ENCODE measurements at places on chromosomes 5 and 9.

- DNase-seq = no peak
Measured at GRCh38 chr5:128279345-128279744, 195.8 kb downstream of the SLC12A2 start.

GRCh38 chr9:91174772-91175171, 186.9 kb downstream of the AUH start:
- DNase-seq = no peak

DNA sequence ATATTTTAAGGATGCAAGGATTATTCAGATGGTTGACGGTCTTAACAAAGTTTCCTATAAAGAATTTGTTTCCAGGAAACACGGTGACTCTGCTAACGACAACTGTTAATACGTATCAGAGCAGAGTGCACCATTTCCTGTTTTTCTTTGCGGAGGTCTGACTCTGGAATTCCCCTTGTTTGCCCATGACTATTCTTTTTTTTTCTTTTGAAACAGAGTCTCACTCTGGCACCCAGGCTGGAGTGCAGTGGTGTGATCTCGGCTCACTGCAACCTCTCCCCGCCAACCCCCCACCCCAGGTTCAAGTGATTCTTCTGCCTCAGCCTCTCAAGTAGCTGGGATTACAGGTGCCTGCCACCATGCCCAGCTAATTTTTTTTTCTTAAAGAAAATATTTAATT, 115.9 kb downstream of the CDC42SE2 start:
- DNase-seq = no peak

- DNase-seq = no peak
Measured at GRCh38 chr9:81305561-81306182, 383.7 kb downstream of the TLE1 start.

- no peak for DNase-seq
Measured at GRCh38 chr5:139904816-139905661, 109.4 kb downstream of the PSD2 start.

DNA sequence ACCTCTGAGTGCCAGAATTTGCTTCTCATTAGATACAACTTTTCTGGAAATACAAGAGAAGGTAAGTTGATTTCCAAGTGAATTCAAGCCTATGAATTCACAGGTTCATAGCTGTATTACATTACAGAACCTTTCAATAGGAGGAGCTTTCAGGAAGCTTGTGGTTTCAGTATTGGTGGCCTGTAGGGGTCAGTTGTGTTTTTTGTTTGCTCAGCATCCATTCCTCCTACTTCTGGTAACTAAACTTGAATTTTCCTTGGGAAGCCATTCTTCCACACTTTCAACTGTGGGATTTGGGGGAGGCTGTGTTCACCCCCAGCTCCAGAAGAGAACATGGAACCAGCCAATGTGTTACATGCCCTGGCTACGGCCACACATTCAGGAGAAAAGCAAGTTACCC, 5.6 kb upstream of the CYSTM1 start:
- no peak for DNase-seq

DNA sequence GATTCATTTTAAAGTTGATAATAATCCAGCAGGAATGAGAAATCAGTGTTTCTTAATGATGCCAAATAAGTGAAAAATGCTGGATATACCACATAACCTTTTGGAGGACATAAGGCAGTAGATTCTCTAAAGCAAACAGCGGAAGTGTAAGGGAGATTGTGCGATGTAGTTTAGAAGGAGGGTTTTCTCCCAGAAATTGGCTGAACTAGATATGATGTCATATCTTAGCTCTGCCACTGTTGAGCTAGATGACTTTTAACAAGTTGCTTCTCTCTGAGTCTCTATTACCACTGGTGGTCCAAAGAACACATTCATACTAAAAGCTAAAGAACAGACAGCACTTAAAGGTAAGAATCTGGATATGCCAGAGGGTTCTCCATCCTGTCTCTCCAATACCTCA, 107.0 kb downstream of the NR6A1 start:
- no peak for DNase-seq

- peak; percentile 53 for DNase-seq
Measured at GRCh38 chr5:14270209-14270702, 127.1 kb downstream of the TRIO start.

DNA sequence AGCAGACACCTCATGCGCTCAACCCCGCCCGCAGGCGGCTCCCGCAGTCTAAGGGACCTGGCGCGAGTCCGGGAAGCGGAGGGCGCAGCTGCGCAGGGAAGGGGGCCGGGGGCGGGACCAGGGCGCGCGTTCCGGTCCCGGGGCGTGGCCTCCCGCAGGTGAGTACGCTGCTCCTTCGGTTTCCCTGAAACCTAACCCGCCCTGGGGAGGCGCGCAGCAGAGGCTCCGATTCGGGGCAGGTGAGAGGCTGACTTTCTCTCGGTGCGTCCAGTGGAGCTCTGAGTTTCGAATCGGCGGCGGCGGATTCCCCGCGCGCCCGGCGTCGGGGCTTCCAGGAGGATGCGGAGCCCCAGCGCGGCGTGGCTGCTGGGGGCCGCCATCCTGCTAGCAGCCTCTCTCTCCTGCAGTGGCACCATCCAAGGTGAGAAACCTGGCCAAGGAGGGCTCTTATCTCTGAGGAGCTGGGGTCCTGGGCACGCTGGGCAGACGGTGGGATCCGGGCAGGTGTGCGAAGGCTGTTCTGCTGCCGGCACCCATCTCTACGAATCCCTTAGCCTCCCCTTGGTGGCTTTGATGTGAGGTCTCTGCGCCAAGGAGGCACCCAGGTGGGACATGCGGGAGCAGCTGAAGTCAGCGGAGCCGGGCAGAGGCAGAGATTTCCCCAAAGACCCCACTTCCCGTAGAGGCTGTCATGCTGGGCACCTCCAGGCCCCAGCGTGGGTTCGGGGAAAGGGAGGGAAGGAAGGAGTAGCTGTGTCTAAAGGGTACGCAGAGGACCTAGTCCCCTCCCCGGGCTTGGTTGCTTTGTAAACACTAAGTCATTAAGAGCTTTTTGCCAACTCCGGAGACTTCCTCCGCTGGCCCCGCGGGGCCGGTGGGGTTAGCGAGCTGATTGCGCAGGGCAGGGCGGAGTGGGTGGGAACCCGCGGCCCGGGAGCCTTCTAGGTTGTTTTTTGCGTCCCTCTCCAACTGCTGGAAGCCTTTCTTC, at the start of gene F2RL1:
TSS of gene F2RL1 (plus strand) at position 187 of the 988 bp plus-strand sequence. CDS start at position 340, 153 bp downstream.
- DNase-seq = peak; percentile 76

GRCh38 chr5:74056107-74056788, 430.3 kb downstream of the ARHGEF28 start:
- no peak for DNase-seq

DNA sequence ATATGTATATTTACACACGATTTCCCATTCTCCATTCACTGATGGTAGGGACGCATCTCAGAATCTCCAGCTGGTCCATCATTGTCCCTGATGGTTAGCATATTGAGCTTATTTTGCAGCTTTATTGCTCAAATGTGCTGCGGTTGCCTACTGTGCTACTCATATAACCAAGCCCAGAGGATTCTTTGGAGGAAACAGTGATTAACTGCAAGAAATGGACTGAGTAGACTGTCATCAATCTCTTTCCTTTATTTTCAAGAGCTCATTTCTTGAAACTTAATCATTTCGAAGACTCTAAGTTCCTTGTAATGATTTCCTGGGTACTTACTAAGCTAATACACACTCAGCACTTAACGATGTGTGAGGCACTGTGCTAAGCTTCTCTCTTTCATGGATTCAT, 119.0 kb downstream of the MAT2B start:
- no peak for DNase-seq

- DNase-seq = peak; percentile 83
Measured at GRCh38 chr5:139844472-139845145, 49.0 kb downstream of the PSD2 start.

GRCh38 chr5:54534191-54535004, 16.8 kb downstream of the SNX18 start:
- no peak for DNase-seq

- no peak for DNase-seq
Measured at GRCh38 chr9:16064771-16065170, 511.9 kb downstream of the CCDC171 start.

GRCh38 chr9:110128664-110129329, 79.2 kb downstream of the C9orf152 start:
- no peak for DNase-seq

DNA sequence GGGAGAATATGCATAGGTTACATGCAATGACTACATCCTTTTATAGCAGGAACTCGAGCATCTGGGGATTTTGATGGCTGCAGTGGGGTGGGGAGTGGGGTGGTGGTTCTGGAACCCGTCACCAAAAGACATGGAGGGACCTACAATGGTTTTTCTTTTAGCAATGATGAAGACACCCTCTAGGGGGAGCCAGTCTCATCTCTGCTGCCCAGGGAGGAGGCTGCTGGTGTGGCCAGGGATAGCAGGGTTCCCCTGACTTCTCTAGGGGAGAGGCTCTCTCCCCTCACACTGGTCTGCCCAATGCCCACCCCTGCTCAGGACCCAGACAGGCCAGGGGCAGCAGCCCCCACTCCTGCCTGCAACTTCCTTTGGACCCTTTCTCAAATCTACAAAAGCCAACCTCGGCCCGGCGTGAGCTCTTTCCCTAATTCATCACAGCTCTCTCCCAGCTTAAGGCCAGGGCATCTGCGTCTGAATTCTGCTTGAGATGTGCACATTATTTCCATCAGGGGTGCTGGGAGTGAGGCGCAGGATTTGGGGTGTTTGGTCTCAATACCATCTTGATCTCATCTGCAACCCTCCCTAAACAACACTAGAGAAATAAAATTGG, 73.6 kb upstream of the RETREG1 start:
- no peak for DNase-seq

DNA sequence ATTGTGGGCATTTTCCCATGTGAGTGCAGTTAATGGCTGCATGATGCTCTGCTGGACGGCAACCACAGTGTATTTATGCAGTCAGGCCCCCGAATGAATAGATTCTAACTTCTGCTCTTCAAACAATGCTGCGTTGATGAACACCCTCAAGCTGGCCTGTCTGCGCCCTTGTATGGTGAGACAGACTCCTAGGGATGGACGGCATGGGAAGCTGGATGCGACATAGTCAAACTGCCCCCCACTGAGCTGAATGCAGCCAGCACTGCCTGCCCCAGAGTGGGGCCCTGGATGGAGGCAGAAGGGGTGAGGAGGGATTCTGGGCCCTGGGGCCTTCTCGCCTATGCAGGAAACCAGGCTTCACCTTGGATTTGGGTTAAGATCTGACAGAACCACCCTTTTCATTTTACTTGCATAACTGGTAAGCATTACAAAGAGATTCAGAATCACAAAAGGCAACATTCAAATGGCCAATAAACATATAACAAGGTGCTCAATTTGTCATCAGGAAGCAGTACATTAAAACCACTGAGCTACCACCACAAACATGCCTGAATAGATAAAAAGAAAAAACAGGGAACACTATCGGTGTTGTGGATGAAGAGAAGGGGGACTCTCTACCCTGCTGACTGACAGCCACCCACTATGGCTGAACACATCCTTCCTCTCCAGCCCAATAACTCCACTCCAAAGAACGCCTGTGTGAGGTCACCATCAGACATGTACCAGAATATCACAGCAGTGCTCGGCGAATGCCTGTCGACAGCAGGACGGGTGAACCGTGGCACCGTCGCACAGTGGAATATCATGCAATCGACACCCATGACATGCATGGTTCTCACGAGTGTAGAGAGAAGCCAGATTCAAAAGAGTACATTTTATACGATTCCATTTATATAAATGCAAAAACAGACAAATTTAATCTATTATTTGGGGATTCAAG, 79.1 kb downstream of the RAPGEF1 start:
- DNase-seq = no peak

GRCh38 chr5:151150471-151151262, 6.9 kb downstream of the ANXA6 start:
- peak; percentile 67 for DNase-seq

DNA sequence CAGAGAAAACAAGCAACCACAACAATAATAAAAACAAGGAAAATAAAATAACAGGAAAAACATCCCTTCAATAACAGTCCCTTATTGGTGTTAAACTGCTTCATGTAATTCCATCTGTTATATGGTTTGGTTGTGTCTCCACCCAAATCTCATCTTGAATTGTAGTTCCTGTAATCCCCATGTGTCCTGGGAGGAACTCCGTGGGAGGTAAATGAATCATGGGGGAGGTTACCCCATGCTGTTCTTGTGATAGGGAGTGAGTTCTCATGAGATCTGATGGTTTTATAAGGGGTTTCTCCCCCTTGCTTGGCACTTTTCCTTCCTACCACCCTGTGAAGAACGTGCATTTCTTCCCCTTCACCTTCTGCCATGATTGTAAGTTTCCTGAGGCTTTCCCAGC, 369.8 kb downstream of the TMEM232 start:
- DNase-seq = no peak

Measured in Right ventricle myocardium superior (tissue), 1 donor.